Activated CD4-positive, CD25-positive, alpha-beta regulatory T cell (primary cell): ENCODE measurements at places on chromosomes 16 and 17.
A peak's percentile ranks its signal among the peaks of the same experiment; 100 is the strongest.

GRCh38 chr17:16286947-16287562, 66.2 kb downstream of the CENPV start:
- DNase-seq = no peak

- DNase-seq = peak; percentile 6
Observed at GRCh38 chr16:27748868-27749546, 199.1 kb downstream of the KATNIP start.

GRCh38 chr17:17485420-17485819, 8.6 kb downstream of the MED9 start:
- DNase-seq = no peak

- DNase-seq = peak; percentile 76
Observed at GRCh38 chr16:28309811-28310311, 17.5 kb downstream of the SBK1 start.

DNA sequence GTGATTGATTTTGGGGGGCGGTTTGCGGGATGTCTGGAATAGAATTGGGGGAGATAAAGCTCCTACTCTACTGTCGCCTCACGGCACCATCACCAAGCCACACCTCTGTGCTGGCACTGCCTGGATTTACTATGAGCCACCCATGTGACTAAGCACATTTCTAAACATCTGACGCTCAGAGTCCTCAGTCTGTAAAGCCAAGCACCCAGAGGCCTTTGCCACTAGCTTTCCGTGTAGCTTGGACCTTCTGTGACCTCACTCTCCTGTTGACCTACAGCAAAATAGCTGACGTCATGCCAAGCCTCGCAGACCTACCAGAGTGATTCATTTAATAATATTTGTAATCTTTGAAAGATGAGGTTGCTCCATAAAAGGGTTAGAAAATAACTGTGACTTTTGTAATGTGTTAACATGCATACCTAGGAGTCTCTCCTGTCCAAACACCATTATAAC, 38.5 kb upstream of the MYOCD start:
- DNase-seq = no peak

- no peak for DNase-seq
Observed at GRCh38 chr17:36931096-36931696, 6.1 kb upstream of the LHX1 start.
